Activated naive CD8-positive, alpha-beta T cell treated with anti-CD3 and anti-CD28 coated beads, Interleukin-2, amount 50 U/mL, for 24 hours (primary cell): ENCODE measurements at places on chromosomes 11 and 22.

DNA sequence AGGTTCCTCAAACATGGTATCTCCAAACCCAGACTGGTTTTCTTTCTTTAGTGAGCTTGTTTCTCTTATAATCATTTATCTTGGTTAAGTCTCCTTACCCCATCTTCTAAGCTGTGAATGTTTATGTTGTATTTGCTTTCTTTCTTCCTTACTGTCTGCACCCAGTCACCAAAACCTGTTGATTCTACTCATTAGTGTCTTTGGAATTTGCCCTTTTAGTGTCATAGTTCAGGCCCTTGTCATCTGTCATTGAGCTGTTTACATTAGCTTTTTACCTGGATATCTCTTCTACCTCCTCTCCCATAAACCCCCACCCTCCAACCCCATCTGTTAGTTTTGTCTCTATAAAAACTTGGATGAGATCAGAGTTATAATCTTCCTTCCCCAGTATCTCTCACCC is 59.9 kb downstream of the AMOTL1 start:
- no peak for DNase-seq

DNA sequence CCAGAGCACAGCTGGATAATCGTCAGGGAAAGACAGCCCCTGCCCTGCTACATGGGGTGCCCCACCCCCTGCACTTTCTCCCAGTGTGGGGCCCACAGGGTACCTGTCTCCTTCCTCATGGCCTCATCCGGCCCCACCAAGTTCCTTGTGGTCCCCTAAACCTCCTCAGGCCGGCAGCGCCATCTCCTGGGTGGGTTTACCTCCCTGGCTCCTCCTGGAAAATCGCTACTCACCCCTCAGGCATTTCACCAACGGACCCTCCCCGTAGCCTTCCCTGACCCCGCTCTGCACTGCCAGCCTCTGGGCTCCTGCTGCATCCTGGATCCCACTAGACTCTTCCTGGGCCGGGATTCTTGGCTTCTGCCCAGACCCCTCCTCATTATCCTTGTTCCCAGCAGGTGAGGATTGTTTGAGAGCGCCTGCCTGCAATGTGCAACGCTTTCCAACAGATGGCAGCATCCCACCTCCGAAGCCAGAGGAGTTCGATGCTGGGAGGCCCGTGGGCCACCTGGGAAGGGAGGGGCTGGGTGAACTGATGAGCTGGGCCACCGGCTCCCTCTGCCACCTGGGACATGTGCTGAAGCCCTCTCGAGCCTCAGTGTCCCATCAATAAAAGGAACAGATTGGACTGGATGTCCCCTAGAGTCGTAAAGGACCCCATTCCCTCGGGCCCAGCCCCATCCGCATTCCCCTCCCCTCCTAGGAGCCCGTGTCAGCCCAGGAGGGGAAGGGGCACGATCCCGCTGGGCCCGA is 44.2 kb upstream of the TTLL12 start:
- peak; percentile 74 for DNase-seq

GRCh38 chr22:35674335-35674734 is 26.1 kb downstream of the APOL6 start:
- DNase-seq = no peak

DNA sequence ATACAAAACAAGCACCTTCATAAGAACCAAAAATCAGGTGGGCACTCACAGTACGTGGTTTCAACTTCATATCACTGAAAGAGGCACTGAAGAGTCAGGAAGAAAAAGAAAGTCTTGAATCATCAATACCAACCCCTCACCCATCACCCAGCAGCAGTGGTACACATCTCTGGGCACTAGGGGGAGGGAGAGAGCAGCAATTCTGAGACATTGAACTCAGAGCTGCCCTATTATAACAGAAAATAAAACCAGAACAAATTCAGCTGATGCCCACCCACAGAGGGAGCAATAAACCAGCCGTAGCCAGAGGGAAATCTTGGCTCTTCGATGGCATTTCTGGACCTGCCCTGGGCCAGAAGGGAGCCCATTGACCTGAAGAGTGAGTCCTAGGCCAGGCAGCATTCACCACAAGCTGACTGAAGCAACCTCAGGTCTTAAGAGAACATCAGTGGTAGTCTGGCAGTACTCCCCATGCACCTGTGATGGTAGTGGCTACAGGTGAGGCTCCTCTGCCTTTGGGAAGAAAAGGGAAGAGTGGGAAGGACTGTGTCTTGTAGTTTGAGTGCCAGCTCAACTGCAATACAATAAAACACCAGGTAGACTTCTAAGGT is 42.2 kb upstream of the FAM181B start:
- DNase-seq = peak; percentile 17

GRCh38 chr11:30009060-30009459 is 7.8 kb downstream of the KCNA4 start:
- DNase-seq = no peak

DNA sequence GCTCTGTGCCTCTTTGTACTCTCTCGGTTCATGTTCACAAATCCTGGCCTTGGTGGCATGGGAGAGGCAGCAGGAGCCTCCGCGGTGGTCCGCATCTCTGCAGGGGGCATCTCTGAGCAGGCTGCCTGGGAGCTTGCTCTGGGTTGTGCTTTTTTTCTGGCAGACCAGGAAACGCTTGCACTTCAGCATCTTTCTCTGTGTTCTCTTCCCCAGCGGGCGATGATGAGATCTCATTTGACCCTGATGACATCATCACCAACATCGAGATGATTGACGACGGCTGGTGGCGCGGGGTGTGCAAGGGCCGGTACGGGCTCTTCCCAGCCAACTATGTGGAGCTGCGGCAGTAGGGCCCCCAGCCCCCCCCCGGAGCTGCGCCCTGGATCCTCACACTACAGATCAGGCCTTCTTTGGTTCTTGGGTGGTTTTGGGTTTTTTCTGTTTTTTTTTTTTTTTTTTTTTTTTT is 36.5 kb downstream of the CTTN start:
- DNase-seq = no peak

DNA sequence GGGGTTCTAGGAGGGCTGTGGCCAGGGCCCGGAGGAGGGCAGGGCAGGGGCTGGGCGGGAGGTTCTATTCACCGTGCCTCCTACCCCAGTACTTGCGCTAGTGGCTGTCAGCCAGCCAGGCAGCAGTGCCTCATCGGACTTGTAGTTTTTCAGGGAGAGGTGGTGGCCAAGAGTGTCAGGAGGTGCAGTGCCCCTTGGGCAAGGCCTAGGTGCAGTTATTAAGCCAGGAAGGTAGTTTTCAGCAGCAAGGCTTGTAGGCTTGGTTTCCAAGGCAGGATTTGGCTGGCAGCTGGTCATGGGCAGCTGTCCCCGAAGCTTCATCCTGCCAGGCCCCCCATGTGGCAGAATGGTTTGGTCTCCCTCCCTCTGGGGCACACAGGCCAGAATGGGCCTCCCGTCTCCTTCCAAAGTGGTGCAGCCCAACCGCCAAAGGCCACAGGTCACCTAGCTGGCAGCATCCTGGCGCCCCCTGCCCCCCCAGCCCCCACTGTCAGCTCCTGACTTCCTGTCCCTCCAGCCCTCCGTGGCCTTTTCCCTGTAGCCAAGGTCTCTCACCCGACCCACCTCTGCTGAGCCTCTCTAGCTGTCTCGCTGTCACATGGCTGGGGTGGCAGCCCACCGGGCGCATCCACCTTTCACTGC is 8.5 kb downstream of the CCDC88B start:
- no peak for DNase-seq

DNA sequence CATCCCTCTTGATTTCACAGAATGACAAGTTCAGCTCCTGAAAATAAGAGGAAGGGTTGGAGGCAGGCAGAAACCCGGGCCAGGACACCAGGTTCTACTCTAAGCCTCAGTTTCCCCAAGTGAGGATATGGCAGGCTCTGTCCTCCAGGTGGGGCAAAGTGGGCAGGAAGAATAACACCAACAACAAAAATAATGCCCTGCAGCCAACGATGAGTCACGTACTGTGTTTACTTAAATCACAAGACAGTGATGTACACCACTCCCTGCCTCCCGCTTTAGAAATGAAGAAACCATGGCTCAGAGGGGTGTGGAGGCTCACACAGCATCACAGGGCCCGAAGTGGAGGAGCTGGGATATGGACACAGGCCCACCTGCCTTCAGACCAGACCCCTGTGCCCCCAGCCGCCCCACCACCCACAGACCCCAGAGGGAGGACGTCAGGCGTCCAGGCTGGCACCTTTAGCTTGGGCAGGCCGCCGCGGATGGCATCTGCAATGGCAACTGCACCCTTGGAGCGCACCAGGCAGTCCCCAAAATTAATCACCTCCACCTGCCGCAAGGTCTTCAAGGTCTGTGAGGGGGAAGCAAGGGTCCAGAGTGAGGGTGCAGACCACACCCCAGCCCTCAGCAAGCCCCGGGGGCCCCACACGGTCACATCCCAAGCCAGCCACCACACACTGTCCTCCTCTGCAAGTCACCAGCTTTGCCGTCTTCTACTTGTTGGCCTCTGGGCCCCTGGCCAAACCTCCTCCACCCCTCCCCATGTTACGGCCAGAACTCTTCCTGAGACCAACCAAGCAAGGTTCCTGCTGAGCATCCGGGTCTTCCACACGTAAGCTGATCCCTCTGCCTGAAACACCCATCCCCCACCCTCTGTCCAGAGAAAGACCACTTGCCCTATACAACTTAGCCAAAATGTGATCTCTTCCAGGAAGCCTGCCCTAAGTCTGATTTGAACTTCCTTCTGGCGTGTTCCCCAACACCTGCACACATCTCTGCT is 15.8 kb upstream of the CHADL start:
- DNase-seq = no peak

DNA sequence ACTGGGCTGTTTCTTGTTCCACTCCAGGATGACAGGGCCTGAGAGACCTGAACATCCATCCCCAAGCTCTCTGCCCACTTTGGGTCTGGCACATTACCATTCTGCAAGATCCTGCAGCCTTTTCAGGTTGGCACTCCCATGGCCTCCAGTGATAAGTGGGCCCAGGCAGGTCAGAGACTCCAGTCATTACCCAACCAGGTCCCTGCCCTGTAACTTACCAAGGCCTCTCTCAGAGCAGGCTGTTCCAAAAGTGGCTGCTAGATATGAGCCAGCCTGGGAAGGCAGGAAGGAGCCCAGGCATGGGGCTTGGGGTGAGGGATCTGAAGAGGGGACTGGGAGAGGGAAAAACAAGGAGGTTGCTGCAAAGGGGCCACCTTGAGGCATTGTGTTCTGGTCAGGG is 35.9 kb downstream of the KCNQ1OT1 start:
- DNase-seq = no peak

- no peak for DNase-seq
Measured at GRCh38 chr22:25824828-25825423, 82.9 kb downstream of the MYO18B start.
